ENCODE measurements at places on chromosomes 16 and 17.

GRCh38 chr16:14475370-14476139 is 154.5 kb downstream of the PARN start:
- no peak for DNase-seq

- DNase-seq: no peak
Measured at GRCh38 chr16:86966777-86967176, 350.4 kb downstream of the C16orf95 start.

GRCh38 chr17:9982159-9982558 is 77.1 kb upstream of the RCVRN start:
- DNase-seq: no peak

GRCh38 chr17:57929386-57929785 is 25.8 kb downstream of the CUEDC1 start:
- no peak for DNase-seq

- no peak for DNase-seq
Measured at GRCh38 chr17:61235001-61235826, 164.4 kb upstream of the TBX2 start.

- DNase-seq: no peak
Measured at GRCh38 chr16:3004781-3005284, 7.9 kb upstream of the CLDN9 start.

- DNase-seq: no peak
Measured at GRCh38 chr16:83967838-83968305, at the start of gene NECAB2. TSS of gene NECAB2 (plus strand) at chr16:83968244. CDS start at chr16:83968649, 405 bp downstream.

GRCh38 chr17:79182176-79183042 is 107.8 kb downstream of the ENGASE start:
- no peak for DNase-seq

GRCh38 chr16:81831722-81832126 is 52.6 kb downstream of the PLCG2 start:
- DNase-seq: peak; percentile 13

GRCh38 chr17:35578197-35578928 is at the start of gene PEX12:
TSS of gene PEX12 (minus strand) at chr17:35578571. CDS start at chr17:35578021, 550 bp downstream.
- peak; percentile 78 for DNase-seq

- no peak for DNase-seq
Measured at GRCh38 chr17:37130984-37131446, 182.3 kb downstream of the AATF start.

DNA sequence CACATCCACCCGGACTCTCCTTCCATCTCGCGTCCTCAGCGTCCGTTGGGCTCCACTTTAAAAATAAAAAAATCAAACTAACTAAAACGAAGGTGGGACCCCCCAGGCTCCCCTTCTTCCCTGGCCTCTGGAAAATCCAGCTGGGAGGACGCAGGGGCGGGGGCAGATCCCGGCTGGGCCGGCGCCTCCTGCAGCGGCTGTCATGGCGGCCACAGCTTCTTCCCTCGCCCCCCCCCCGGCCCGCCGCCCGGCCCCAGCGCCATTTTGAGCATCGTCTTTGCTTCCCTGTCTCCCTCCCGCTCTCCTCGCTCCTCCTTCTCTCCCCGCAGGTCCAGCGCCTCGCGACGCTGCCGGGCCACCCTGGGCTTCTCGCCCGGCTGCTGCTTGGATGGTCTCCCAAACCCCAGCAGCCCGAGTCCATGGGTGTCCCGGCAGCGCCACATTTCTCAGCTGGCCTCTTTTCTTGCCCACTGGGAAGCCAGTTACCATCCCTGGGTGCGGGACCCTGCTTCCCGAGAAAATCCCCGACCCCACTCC is 3.3 kb downstream of the HOXB2 start:
- peak; percentile 35 for DNase-seq

- no peak for DNase-seq
Measured at GRCh38 chr17:44247876-44248736, 19.8 kb downstream of the SLC4A1 start.

GRCh38 chr17:77375917-77376651 is 235.3 kb downstream of the SEC14L1 start:
- no peak for DNase-seq

DNA sequence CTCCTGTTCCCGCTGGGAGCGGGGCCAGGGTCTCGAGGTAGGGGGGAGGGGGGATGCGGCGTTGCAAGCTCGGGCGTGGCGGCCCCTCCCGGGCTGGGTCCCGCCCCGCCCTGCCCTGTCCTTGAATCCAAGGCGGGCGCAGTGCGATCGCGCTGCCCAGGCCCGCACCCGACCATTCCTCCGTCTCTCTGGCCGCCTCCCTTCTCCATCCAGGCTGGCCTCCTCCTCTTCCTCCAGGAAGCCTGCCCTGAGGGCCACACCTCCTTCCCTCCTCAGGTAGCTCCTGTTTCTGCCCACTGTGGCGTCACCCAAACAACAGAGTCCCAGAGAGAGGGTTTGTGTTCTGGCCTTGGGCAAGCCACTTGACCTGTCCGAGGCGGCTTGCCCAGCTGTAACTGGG is 43.0 kb upstream of the TAC4 start:
- no peak for DNase-seq

DNA sequence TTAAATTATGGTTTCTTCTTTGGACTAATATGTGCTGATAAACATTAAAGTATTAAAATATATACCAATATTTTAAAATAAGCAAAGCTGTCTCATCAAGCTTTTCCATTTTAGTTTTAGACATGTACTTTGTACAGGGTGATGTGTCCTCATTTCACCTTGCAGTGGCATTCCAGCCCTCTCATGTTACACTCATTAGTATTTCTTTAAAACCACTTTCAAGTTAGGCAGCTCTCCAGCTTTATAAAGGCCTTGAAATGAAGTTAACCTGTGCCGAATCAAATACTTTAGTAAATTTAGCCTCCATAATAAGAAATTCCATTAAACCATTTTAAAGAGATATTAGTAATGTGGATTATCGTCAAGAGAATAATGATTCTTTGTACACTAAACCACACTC is 107.6 kb upstream of the HLF start:
- no peak for DNase-seq

DNA sequence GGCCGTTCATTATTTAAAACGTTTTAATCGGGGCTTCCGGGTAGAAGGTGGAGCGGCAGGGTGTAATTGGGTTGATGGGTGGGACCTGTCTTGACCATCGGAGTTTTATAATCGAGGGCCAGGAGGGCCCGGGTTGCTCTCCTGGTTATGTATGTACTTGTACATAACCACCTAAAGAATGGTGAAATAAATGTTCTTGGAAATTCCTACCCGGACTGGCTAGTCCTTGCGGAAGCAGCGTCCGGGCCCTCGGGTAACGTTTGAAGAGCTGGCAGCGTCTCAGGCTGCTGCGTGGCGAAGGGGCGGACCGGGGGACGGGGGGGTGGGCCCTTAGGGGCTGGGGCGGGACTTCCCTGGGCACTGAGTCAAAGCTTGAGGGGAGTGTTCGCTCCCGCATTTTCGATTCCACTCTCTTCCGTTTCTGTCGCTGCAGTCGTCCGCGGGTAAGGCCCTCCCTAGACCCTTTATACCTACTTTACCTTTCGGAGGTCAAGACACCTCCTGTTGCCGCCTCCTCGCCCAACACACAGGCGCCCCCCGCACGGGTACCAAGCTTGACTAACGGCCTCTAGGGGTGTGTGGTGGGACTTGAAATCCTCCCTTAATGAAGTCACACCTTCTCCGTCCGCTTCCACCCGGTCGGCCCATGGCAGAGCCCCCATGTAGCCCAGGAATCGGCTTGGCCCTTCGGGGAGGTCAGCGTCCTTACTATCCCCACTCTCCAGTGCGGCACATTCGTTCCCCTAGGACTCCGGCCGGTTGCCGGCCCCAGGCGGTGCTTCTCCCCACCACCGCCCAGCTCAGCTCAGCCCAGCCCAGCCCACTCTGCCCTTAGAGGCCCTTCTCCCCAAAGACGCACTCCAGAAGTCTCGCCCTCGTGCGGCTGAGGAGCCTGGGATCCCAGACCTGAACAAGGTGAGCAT is at the start of gene TMEM106A:
TMEM106A (plus strand) TSS at position 396 of the 923 bp plus-strand sequence. CDS start 1,167 bp downstream, outside the sequence.
- peak; percentile 63 for DNase-seq

- no peak for DNase-seq
Measured at GRCh38 chr16:72036098-72036497, 18.2 kb upstream of the HP start.

GRCh38 chr17:33090806-33091205 is 99.2 kb downstream of the SPACA3 start:
- DNase-seq: no peak

GRCh38 chr17:76840443-76840767 is 27.8 kb upstream of the MGAT5B start:
- no peak for DNase-seq

- no peak for DNase-seq
Measured at GRCh38 chr17:43940630-43941029, 1.6 kb downstream of the PPY start.

DNA sequence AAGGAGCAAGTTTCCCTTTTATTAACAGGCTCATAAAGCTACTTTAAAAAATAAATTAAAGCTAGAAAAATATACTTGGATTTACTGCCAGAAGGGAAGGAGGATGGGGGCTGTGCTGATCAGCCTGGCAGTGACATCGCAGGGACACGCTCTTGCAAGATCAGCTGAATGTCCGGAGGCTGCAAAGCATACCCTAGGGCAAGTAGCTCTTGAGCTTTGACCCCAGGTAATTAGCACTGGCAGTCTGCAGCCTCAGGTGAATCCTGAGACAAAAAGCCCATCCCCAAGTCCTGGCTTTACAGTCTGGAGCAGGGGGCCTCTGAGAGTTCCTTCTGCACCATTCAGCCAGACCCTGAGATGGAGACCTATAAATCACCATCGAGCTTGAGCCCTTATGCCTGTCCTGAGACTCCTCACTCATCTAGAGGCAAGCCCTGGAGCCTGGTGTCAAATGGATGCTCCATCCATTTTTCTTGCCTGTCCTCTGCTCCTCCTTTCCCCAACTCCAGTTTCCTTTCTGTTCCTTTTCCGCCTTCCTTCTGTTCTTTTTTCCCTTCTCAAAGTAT is 131.7 kb downstream of the TMEM114 start:
- no peak for DNase-seq

DNA sequence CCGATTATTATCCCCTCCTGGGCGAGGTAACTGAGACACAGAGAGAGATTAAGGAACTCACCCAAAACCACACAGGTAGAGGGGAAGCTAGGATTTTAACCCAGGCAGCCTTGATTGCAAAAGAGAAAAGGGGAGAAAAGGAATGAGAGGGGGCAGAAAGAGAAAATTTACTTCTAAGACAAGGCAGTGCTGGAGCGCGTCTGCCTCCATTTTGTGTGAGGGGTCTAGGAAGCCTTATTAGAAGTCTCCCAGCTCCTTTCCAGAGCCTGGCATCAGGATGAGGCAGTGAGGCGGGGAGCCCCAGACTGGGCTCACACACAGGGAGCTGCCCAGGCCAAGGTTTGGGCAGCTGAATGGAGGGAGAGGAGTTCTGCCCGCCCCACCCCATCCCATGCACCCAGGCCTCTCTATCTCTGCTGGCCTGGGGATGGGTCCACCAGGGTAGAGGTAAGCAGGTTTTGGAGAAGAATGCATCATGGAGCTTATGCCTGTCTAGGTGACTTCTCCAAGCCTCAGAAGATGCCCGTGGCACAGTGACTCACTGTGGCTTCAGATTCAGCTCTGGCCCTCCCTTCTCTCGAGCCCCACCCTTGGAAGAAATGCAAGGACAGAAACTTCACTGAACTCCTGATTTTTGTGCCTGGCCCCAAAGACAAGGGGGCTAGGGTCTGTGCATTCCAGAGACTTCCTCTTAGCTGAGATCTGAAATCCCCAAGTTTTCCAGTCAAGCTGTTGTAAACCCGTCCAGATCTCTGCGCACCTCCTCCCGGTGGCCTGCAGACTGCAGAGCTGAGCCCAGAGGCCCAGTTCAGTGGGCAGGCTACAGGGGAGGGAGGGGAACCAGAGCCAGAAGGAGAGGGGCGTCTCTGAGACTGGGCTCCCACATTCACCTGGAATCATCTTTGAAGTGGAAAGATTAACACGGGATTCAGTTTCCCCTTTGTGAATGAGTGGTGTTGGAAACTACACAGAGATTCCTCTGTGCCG is 95.1 kb upstream of the CDH5 start:
- no peak for DNase-seq

- DNase-seq: no peak
Measured at GRCh38 chr17:39972271-39972670, 8.3 kb upstream of the PSMD3 start.

Measured in activated CD4-positive, alpha-beta T cell treated with anti-CD3 and anti-CD28 coated beads for 1 hour (primary cell).